Left renal pelvis (tissue), 4 donors: ENCODE measurements at places on chromosomes 6 and 20. TPM values are rescaled to one million over a fixed set of nuclear protein-coding genes. Genes with fewer than 3 reads are reported as not detected.

PNPLA1 gene
- 2.1 TPM for polyA plus RNA-seq

PSORS1C2 gene
- not detected for polyA plus RNA-seq

DNA sequence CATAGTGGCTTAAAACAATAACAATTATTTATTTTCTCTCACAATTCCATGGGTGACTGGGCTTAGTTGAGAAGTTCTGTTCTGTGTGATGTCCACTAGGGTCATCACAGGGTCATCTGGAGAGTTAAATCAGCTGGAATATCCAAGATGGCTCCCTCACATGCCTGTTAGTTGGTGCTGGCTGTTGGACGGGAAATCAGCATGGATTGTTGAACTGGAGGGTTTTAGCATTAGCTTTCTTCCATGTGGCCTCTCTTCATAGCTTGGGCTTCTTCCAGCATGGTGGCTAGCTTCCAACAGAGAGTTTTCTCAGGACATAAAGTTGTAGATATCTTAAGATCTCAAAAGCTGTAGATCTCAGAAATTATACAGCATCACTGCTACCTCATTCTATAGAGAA lies 19.6 kb downstream of the MARCKS start:
- DNase-seq = no peak

- no peak for DNase-seq
Observed at GRCh38 chr6:108673153-108673552, 112.4 kb downstream of the FOXO3 start.

- no peak for DNase-seq
Observed at GRCh38 chr6:35719404-35719829, 17.4 kb upstream of the ARMC12 start.

DNA sequence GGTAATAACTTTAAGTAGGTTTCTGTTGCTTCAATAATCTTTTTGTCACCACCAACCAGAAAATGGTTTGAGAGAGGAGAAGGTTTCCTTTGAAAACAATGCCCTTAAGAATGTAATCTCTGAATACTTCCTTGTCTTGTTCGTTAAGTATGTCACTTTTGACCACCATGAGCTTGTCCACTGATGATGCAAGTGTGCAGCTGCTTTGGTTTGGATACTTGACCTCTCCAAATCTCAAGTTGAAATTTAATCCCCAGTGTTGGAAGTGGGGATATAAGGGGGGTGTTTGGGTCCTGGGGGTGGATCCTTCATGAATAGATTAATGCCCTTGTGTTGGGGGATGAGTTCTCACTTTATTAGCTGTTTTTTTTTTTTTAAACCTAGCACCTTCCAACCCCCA lies 985.4 kb downstream of the EPHA7 start:
- DNase-seq = no peak

DNA sequence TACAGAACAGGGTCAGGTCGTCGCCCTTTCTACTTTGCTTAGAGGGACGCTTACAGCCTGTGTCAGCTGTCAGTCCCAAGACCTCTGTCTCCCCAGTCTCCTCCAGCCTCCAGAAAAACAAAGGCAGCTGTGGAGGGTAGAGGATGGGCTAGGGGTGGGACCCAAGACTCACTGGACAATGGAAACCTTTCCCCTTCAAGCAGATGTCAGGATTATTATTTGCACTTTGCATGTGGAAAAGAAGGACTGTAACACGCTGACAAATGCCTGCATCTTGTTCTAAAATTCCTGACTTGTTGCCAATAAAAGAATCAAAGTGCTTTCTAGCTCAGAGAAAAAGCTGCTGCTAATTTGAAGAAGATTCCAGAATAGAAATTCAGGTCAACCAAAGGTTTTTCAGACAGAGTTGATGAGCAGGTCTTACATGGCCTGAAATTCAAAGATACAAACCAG lies 58.7 kb downstream of the SNX5 start:
- no peak for DNase-seq

DNA sequence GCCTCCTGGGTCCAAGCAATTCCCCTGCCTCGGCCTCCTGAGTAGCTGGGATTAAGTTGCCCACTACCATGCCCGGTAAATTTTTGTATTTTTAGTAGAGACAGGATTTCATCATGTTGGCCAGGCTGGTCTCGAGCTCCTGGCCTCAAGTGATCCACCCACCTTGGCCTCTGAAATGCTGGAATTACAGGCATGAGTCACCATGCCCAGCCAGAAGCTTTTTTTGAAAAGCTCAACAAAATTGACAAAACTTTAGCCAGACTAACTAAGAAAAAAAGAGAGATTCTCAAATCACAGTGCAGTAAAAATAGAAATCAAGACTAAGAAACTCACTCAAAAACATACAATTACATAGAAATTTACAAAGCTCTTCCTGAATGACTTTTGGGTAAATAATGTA lies 420.6 kb downstream of the COL12A1 start:
- DNase-seq = no peak

DNA sequence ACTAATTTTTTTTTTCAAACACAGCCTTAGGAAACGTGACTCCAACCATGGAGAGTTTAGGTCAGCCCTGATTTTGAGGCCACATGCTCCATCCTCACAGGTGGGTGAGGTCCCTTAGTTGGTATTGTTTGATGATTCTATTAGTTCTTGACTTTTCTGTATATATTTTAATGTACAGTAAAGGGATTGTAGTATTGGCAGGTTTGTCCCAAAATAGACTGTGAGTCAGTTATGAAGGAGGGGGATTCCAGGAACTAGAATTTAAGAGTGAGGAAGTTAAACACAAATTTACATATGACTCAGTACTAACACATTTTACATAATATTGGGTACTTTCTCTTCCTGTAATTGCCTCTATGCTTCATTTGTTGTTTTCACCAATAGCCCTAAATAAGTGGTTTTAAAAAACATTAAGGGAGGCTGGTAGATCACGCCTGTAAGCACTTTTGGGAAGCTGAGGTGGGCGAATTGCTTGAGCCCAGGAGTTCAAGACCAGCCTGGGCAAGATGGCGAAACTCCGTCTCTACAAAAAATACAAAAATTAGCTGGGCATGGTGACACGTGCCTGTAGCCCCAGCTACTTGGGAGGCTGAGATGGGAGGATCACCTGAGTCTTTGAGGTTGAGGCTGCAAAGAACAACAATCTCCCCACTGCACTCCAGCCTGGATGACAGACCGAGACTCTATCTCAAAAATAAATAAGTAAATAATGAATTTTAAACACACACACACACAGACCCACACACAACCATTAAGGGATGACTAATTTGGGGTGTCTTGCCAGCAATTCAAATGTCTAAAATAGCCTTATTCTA lies 81.8 kb downstream of the SGK1 start:
- no peak for DNase-seq

DNA sequence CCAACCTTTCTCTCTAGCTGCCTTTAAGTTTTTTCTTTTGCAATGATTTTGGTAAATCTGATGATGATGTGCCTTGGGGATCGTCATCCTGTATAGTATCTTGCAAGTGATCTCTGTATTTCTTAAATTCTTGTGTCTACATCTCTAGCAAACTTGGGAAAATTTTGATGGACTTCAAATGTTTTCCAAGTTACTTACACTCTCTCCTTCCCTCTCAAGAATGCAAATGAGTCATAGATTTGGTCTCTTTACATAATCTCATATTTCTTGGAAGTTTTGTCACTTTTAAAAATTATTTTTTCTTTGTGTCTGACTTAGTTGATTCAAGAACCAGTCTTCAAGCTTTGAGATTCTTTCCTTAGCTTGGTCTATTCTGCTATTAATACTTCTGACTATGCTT lies 176.4 kb downstream of the TBC1D32 start:
- no peak for DNase-seq

GRCh38 chr6:45813943-45814342 lies 201.7 kb downstream of the CLIC5 start:
- DNase-seq = no peak

- no peak for DNase-seq
Observed at GRCh38 chr6:93792746-93793145, 373.4 kb upstream of the EPHA7 start.

DNA sequence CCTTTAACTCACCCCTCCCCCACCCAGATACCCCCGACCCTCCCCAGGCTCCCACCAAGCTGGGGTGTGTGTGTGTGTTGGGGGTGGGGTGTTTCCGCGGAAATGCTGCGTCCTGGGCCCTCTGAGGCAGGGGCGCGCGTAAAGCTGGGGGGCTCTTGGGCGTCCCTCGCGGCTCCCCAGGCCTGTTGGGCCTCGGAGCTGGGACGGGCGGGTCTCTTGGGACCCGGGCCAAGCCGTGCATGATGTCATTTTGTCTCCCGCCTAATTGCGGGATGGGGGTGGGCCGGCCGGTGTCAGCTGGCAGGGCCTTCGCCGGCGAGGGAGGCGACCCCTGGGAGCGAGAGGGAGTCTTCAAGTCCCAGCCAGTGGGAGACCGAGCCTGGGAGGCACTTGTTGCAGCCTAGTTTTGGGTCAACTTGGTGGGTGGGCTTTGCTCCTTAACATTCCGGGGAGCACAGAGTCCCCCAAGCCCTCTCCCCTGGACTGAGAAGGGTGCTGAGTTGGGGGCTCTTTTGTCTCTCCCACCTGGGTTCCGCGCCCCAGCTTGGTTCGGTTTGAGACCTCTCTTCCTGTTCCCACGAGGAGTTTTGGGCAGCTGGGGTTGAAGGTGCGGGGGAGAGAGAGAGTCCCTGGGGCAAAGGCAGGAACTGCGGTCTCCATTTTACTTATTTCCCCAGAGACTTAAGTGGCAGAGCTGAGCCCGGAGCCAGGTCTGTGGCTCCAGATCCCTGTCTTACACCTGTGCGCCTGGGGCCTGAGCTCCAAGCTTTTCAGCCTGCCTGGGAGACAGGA lies 623 bp downstream of the MYBL2 start:
- DNase-seq = no peak

- DNase-seq = no peak
Observed at GRCh38 chr6:79544299-79544927, 7.2 kb upstream of the LCA5 start.

- no peak for DNase-seq
Observed at GRCh38 chr6:100188754-100189153, 194.7 kb upstream of the MCHR2 start.

DNA sequence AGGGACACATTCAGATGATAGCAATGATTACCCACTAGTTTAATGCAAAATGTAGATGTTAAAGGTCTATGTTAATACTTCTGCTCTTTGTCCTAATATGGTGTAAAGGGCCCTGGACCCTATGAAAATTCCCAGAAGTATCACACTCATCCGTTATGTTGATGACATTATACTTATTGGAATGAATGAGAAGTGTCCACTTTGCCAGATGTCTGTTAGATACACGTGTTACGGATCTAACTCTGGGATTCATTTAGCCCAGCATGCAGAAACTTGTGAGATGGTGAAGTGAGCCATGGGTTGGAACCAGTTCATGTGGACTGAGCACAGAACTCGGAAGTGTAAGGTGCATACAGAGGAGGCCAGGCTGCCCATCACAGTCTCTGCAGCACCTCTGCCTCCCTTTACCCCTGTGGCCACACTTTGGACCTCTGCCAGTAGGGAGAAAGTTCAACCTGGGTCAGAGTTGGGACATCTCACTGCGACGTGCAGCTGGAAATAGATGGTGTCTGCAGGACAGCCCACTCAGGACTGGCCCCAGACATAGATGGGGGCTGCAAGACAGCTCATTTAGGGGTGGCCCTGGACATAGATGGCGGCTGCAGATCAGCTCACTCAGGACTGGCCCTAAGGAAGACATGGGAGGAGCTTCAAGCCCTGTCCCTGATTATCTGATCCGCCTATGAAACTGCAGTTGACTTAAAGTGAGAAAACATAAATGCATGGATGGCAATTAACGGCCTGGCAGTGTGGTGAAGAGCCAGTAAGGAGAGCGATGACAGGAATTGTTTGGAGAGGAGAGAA lies 71.2 kb upstream of the THBS2 start:
- DNase-seq = no peak

DNA sequence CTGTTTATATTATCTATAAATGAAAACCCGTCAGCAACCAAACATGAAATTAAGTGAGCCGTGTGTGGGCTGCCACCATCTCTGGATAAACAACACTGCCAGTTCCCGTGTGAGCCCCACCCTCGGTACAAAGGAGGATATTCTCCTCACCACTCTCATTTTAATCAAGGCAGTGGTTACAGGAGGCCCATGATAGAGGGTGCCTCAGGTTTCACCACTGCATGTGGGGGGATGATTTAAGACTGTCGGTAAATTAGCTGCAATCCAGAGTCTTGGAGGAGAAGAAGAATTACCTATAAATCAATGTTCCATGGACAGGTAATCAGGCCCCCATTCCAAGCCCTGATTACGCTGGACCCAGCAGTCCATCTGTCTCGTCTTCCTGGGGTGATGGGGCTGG lies 361.6 kb upstream of the SULF2 start:
- DNase-seq = no peak
